Activated T-helper 1 cell treated with anti-CD3 and anti-CD28 coated beads, Interleukin-2, amount 50 U/mL, for 16 hours (primary cell): ENCODE measurements at places on chromosomes 2 and 18.

DNA sequence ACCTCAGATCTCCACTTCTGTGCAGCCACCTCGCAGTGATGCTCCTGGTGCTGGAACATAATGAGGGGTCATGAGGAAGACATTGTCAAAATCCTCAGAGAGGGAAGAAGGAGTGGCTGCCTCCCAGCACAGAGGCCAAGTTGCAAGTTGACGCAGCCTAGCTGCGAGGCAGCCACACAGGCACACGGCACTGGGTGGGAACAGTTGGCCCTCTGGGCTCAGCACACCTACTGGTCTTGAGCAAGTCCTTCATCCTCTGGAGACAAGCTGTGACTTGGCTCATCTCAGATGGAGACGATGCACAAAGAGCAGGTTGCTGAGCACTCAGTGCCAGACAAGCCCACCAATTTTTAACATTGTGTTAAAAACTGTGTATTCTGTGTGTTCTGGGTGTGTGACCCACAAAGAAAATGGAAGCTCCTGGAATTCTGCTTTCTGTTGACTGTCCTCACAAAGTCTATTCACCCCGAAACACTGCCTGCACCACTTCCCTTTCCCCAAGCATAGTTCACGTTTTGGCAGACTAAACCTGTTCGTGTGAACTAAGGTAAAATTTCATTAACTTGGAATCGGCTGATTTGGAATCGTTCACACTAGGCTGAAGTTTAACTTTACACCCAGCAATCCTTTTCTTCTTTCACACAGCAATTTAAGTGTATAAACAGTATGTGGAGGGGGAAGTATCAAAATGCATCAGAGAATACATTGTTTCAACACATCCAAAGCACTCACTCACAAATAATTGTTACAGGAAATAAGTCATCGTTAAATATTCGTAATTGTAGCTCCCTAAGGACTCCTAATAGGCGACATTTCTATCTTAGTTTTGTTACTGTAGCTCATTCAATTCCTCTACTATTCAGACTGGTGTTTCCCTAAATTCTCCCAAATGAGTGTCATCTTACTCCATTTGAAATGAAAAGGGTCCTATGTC, 266.6 kb upstream of the ID2 start:
- DNase-seq, result no peak

GRCh38 chr2:12587729-12588522, 128.8 kb upstream of the TRIB2 start:
- no peak for DNase-seq

DNA sequence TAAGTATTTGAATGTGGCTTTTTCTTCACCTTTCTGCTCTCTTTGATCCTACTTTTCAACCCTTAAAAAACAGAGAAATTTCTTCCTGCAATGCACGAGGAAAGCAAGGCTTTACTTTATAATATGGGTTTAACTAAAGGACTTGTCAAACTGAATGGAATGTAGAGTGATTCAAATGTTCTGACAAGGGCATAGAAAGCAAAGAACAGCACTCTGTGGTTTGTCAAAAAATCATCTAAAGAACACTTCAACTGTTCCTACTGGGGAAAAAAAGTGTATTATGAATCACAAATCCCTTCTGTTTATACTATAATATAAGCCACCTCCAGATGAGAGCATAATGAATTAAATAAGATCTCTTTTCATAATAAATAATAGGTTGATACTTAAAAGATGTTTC, 45.0 kb upstream of the RIT2 start:
- no peak for DNase-seq

DNA sequence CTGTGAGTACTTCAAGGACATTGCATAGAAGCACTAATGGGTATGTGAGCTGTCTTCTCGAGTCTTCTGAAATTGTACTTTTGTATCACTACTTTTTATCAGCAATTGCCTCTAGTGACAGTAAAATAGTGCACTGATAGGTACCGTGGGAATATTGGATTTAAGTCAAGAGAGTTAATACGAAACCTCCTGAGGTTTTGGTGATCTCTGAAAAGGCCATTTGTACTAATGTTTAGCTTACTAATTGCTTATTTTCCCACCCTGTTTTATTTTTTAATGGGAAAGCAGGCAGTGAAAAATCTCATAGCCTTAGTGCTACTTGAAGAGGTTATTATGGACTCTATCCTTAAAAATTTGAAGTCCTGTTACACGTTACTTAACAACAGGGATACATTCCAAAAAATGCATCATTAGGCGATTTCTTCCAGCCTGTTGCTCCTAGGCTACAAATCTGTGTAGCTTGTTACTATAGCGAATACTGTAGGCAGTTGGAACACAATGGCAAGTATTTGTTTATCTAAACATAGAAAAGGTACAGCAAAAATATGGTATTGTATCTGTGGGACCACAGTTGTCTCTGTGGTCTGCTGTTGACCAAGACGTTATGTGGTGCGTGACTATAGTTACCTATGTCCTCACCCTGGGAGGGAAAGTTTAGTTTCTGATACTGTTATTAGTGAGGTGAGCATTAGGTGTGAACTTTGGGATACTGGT, 65.9 kb downstream of the CAB39 start:
- DNase-seq, result no peak

GRCh38 chr2:19456705-19457309, 98.4 kb upstream of the OSR1 start:
- no peak for DNase-seq

GRCh38 chr2:69554981-69555380, 88.6 kb downstream of the AAK1 start:
- DNase-seq, result no peak

DNA sequence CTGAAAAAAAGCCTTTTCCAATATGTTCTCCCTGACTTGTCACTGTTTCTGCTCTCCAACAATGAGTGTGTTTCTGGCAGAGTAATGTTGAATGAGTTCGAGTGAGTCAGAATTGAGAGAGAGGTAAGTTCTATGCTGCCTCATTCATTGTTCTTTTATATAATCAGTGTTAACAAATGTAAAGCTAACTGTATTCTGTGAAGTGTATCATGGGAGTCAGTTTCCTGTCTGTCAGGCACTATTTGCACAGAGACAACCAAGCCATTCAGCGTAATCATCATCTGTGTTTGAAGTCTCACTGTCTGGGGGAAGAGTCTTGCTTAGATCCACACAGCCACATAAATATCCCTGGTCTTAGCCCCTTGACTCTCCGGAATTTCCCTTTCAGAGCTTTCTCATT, 22.0 kb upstream of the UPP2 start:
- DNase-seq, result no peak

- DNase-seq, result no peak
These were observed 5.5 kb upstream of the ID2 start for GRCh38 chr2:8676191-8676920.

- no peak for DNase-seq
These were observed 78.2 kb downstream of the TCF4 start for GRCh38 chr18:55509631-55510324.

- DNase-seq, result no peak
These were observed 125.3 kb downstream of the ZFP36L2 start for GRCh38 chr2:43100883-43101662.
